ENCODE measurements at places on chromosomes 2 and 18. TPM values are rescaled to one million over a fixed set of nuclear protein-coding genes. Genes with fewer than 3 reads are reported as not detected.

GRCh38 chr2:219254590-219255201 is 978 bp upstream of the TUBA4A start:
- DNase-seq, result peak; percentile 25

GRCh38 chr2:48228345-48228684 is 301.6 kb upstream of the STON1 start:
- DNase-seq, result no peak

- no peak for DNase-seq
Measured at GRCh38 chr2:206083602-206084438, 2.2 kb downstream of the INO80D start.

GRCh38 chr18:58470292-58470691 is 158.6 kb downstream of the ALPK2 start:
- DNase-seq, result no peak

GRCh38 chr2:86223140-86223926 is 24.1 kb downstream of the MRPL35 start:
- DNase-seq, result peak; percentile 52

DNA sequence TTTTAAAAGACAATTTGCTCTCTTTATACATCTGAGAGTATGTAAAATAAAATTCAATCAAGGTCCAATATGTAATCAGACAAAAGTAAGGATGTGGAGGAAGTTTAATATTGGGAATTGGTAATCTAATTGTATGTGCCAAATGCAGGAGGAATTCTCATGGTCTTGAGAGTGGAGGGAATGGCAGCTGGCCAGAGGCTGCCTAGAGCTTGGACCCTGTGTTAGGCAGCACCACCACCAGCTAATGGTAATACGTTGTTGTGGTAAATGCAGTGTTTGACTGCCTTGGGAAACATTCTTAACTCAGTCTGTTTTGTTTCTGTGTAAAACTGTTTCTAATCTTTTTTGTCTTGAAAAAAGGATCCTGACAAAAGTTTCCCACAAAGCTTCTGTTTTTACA is 30.0 kb downstream of the GALNT1 start:
- DNase-seq, result no peak

- peak; percentile 13 for DNase-seq
Measured at GRCh38 chr2:238720232-238720672, 127.6 kb upstream of the TWIST2 start.

GRCh38 chr2:60383401-60384143 is 169.9 kb downstream of the BCL11A start:
- DNase-seq, result no peak

DNA sequence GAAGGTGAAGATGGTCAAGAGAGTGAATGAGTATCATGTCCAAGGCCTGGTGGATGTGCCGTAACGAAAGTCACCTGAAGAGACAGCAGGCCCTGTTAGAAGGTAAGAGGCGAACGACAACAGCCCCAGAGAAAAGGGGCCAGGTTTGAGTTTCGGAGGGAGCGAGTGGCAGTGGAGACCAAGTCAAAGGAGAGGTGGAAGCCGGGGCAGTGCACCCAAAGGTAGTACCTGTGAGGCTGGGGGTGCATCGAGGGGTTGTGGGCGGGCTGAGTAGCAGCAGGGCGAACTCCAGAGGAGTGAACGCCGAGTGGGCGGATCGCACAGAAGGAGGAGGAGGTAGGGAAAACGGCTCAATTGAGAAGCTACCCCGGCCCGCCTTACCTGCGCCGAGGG is 358 bp downstream of the USP37 start:
- DNase-seq, result no peak

GRCh38 chr2:51734115-51734514 is 702.2 kb upstream of the NRXN1 start:
- DNase-seq, result no peak

GRCh38 chr2:202064171-202064880 is 8.7 kb upstream of the KIAA2012 start:
- DNase-seq, result peak; percentile 60

Gene MRPL53
- 38.0 TPM for total RNA-seq

Gene ASAP2
- total RNA-seq, result 17.2 TPM

Gene LBX2
- 1.6 TPM for total RNA-seq

Gene ZNF2
- total RNA-seq, result 7.4 TPM

Gene TEX44
- total RNA-seq, result not detected

Gene DNAJC5G
- not detected for total RNA-seq

Measured in M059J (cell line).